ENCODE measurements at places on chromosomes 2 and 18.

DNA sequence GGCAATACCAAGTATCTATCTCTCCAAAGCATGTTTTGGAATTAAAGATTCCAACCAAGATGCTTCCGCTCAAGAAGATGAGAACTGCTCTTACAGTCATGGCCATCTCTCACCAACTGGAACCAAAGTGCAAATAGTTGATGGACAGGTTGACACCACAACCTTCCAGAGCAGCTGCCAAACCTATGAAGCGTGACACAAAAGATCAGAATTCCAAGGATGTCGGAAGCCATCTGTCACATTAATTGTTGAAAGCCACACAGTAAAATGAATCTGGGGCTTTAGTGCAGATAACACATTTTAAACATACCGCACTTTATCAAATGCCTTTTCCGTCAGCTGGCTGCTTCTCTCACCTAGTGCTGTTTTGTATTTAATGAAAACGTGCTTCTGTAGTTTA is 195.7 kb downstream of the CDH20 start:
- no peak for DNase-seq

DNA sequence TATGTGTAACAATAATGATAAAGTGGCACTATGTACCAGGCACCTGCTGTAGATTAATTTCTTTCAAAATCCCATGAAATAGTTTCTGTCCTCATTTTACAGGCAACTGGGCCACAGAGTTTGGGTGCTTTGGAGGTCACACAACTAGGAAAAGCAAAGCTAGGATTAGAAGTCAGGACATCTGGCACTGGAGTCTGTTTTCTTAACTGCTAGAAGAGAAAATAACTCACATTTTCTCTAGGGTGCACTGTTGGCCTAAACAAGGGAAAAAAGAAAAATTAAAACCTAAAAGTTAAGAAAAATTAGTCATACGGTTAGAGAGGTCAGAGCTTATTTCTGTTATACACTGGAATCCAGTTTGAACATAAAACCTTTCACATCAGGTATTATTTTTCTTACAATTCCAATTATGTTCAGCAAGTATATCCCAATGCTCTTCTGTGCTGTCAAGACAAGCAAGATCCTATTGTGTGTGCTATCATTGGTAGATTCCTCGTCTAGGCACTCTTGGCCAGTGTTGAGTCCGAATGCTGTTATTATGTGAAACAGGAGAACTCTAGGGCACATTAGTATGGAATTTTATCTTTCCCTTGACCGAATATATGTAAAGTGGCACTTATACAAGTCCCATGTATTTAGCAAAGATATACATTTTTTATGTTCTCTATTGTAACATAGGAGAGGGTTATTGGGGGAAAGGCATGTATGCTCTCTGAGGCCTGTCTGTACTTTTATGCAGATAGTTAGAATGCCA is 1.5 kb upstream of the OSGEPL1 start:
- DNase-seq = no peak

DNA sequence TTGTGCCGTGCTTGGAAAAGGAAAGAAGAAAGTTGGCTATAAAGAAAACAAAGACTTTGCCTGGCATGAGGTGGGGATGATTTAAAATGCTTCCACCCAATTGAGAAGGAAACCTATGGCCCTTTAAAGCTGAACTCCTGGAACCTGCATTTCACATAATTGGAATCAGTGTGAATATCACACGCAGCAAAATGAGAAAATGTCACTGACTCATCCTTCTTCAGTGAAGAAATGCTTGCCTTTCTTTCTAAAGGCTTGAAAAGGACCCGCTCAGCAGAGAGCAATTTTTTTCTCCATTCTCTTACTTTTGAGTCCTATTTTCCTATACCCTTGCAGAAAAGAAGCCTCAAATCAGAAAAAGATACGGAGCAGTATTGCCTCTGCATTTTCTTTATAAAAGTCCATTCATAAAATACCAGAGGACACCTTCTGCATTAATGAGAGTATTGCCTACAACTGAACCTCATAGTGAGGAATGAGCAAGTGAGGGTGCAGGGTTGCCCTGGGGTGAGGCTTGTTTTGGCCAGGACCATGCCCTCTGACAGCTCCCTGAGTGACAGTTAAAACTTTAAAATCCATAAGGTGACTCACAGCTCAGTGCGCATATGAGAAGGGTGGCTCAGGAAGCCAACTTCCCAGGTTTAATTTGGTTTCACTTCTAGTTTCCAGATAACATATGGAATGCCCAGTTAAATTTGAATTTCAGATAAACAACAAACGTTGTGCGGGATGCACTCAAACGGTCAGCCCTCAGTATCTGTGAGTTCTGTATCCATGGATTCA is 191.9 kb upstream of the GYPC start:
- DNase-seq = no peak

- no peak for DNase-seq
Measured at GRCh38 chr2:159175182-159175581, 111.3 kb downstream of the WDSUB1 start.

GRCh38 chr2:55986700-55987440 is 63.3 kb upstream of the EFEMP1 start:
- DNase-seq = no peak

DNA sequence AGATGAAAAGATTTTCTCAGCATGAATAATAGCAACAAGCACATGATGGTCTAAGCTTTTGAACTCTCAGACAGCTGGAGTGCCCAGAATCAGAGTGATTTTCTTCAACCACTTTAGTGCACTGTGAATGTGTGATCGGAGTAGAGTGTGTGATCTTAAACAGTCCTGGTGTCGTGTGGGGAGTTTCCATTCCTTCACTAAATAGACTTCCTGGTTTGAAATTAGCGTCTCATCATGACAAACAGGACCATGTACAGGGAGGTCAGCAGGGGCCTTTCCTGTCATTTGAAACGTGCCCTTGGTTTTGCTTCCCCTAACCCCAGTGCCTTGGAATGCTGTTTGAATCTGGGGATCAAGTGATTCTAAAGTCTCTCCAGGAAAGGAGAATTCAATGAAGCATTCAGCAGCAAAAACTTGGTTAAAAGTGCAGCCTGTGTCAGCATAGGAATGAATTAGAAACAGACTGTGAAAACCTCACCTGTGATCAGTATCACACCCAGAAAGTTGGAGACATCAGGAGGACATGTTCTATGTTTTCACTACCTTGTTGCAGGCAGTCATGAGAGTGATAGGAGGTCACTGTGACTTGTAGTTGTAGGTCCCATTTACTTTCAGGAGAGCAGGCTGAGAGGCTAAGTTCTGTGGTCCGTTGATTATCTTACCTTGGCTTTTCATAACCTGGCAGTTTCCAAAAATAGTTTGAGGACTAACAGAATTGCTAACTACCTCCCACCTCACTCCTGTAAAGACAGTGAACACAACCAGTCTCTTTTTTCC is 400.3 kb downstream of the MTX2 start:
- no peak for DNase-seq

GRCh38 chr2:43107679-43108078 is 118.7 kb downstream of the ZFP36L2 start:
- no peak for DNase-seq

DNA sequence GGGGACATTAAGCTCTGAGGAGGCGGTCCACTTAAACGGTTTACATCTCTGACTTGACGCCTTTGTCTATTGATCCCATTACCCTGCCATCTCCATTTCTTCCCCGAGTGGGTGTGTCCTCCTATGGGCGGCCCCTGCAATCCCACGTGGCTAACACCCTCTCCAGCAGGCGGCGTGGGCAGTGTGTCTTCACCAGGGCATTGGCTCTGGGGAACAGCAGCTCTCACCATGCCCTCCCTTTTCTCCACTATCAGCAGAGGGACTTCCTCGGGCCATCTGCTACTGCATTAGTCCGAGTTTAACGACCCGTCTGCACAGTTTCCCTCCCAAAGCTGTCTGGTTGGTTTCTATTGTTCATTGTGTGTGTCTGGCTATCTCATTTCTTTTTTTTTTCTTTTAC is 511.9 kb upstream of the NRP2 start:
- no peak for DNase-seq

DNA sequence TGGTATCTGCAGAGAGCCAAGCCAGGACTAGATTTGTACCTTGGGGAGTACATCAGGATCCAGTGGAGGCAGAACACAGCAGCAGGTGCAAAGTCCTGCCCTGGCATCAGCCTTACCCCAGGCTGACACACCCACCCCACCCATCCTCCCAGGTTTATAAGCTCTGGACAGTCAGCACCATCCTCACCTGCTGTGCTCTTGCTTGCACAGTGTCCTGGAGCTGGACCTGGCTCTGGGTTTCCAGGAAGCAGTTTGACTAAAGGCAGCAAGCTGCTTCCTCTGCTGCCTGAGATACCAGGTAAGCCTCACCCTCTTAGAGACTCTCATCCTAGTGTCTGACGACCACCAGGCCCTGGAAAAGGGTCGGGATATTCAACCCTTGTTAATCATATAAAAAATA is at the start of gene SULT1C3:
SULT1C3 (plus strand) TSS at position 183 of the 400 bp plus-strand sequence. CDS start 7,227 bp downstream, outside the sequence.
- DNase-seq = no peak

DNA sequence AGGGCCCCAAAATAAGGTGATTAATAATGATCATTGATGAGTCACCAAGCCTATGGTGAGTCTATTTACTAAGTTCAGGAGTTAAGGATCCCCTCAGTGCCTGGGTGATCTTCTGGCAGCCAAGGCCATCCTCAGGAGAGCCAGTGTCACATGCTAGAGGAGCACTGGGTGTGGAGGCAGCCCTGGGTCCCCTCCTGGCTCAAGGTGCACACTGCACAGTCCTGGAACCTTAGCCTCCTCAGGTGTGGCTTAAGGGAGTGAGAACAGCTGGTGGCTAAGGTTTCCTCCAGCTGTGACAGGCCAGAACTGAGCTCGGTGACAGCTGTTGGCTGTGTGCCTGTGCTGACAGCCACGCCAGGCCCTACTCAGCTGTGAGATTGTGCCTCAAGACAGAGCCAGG is 52.1 kb upstream of the ACAA2 start:
- no peak for DNase-seq

DNA sequence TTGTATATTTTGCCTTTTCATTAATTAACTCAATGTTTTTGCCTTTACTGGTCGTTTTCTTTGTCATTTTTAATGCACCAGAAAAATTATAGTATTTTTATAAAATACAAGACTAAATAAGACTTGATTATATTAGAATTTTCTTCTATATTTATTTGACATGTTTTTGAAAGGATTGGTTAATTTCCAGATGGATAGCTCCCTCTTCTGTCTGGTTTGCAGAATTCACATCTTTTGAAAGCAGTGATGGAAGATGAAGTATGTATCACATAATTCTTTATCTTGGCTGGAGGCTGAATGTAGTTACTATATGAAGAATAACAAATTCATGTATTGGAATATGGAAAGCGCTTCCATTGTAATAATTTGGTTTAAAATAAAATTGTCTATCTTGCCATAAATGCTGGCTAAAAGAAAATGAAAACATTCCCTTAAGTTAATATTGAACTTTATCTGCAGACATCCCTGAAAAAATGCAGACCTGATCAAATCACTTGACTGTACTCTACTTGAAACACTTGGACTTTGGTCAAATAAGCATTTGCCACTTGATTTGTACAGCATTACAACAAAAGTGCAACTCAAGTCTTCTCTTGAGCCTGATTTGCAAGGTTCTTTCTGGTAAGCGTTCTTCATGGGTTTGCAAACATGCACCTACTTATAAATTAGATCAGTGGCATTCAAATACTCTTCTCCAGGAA is 86.3 kb upstream of the EFEMP1 start:
- peak; percentile 29 for DNase-seq

DNA sequence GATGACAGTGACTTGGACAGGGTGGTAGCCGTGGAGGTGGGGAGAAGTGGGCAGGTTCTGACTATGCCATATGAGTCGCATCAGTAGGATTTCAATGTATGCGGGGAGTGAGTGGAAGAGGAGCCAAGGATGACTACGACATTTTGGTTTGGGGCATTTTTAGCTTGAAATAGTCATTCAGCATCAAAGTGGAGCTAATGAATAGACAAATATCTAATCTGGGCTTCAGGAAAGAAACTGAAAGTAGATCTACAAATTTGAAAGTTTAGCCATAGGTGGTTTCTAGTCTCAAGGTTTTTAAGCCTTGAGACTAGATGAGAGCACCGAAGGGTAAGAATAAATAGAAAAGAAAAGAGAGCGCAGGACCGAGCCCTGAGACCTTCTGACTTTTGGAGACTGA is 58.3 kb downstream of the FEZ2 start:
- DNase-seq = no peak

GRCh38 chr2:77434880-77435279 is 87.3 kb downstream of the LRRTM4 start:
- no peak for DNase-seq

DNA sequence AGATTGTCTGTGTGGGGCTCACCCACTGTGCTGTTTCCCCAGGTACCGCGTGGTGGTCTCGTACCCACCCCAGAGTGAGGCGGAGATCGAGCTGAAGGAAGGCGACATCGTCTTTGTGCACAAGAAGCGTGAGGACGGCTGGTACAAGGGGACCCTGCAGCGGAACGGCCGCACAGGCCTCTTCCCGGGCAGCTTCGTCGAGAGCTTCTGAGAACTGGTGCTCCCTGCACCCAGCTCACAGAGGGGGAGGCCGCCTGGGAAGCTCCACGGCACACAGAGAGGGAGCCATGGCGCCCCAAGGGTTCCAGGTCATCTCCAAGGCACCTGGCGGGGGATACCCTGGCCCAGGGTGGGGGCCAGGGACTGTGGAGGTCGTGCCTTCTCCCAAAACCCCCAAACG is 112.3 kb downstream of the SEPTIN10 start:
- no peak for DNase-seq

DNA sequence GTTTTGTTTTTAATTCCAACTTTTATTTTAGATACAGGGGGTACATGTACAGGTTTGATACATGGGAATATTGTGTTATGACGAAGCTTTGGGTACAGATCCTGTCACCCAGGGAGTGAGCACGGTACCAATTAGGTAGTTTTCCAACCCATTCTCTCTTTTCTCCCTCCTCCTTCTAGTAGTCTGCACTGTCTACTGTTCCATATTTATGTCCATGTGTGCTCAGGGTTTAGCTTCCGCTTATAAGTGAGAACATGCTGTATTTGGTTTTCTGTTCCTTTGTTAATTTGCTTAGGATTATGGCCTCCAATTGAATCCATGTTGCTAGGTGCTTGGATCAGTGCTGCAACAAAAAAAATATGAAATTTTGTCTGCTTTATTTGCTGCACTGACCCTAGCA is 659.3 kb upstream of the TMEFF2 start:
- no peak for DNase-seq

GRCh38 chr2:37966326-37966725 is 41.2 kb downstream of the RMDN2 start:
- DNase-seq = no peak

- DNase-seq = no peak
Measured at GRCh38 chr2:11621410-11621809, 48.6 kb downstream of the NTSR2 start.

GRCh38 chr2:12694990-12695774 is 21.6 kb upstream of the TRIB2 start:
- no peak for DNase-seq

DNA sequence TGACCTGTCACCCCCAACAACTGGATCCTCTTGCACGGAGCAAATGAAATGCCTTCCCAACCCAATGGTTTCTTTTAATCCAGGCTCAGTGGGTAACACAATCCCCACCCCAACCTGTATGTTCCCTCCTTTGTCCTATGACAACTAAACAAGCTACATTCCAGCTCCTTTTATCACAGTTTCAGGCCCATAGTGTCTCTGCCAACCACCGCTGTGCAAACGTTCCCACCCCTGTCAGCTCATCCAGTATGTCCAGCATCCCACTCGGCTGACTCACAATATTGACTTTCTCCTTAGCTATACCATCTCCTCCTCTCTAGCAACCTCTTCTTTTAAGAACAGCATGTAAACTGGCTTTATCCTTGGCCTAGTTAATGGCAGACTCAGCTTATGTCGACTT is 117.9 kb upstream of the PPP1CB start:
- DNase-seq = no peak
